ENCODE measurements at places on chromosomes 4 and X.

DNA sequence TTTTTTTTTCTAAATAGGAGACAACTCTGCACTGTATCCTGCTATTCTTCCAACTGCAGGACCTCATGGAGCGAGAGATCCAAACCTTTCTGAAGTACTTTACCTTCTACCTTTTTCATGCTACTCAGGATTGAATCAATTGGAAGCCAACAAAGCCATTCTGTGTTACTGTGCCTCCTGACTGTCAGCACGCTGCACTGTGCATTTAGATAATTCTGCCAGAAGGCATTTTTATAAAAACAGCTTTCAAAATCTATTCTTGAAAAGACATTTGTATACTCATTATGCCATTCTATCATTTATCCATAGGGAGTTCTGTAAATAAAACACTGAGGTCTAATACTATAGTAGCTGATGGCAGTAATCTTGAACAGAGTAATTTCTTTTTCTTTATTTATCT lies 142.8 kb downstream of the SLIT2 start:
- peak; percentile 33 for DNase-seq

- no peak for DNase-seq
Measured at GRCh38 chrX:109813236-109813635, 80.2 kb upstream of the ACSL4 start.

DNA sequence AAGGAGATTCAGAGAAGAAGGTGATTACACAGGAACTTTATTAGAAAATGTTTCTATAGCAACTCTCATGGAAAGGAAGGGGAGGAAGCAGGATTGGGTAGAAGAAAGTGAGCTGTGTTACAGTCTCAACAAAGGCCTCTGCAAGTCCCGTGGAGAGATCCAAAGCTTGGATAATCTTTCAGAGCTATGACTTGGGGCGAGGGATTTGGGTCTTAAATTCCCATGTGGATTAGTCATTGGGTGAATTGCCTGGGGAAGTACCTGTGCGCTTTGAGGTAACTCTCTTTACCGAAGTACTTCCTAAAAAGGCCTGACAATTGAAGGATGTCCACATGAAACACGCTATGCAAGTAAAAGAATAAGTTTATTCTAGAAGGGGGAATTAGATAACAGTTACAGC lies 133.8 kb upstream of the ANKRD50 start:
- DNase-seq: no peak

DNA sequence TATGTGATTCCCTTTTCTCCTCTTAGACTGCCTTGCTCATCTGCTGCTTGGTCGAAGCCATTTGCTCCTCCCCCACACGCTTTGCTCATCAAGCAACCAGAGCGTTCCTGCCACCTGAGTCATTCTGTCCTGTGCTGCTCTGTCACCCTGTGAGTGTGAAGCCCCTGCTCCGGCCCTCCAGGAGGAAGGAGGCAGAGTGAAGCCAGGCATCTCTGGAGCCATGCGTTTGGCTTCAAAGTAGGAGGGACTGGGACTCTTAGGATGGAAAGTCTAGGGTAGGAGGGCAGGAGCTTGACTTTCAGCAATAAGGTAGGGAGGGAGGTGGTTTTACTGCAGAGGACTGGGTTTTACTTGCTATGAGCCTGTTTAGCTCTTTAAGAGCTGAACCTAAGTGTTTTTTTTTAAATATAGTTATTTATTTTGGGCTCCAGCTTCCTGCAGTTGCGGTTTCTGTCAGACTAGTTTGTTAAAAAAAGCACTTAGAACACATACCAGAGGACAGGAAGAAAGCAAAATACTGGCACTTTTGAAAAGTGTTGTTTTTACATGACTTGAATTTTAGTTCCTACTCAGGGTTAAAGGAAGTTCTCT lies 63.6 kb downstream of the SPINK2 start:
- DNase-seq: no peak

DNA sequence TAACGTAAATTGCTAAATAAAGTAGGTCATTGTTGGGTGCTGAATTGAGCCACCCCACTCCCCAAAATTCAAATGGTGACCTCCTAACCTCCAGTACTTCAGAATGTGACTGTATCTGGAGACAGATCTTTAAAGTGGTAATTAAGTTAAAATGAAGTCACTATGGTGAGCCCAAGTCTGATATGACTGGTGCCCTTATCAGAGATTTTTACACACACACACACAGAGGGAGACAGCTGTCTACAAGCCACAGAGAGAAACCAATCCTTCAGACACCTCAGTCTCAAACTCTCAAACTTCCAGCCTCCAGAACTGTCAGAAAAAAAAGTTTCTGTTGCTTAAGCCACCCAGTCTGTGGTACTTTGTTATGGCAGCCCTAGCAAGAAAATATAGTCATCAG lies 879.2 kb upstream of the INTU start:
- no peak for DNase-seq

DNA sequence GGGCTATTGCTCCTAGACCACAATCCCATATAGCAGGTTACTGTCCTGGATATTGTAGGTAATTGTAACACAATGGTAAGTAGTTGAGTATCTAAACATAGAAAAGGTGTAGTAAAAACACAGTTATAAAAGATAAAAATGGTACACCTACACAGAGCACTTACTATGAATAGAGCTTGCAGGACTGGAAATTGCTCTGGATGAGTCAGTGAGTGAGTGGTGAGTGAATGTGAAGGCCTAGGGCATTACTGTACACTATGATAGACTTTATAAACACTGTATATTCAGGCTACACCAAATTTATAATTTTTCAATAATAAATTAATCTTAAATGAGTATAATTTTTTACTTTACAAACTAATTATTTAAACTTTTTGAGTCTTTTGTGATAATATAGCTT lies 425.7 kb downstream of the PABPC4L start:
- DNase-seq: no peak

Data from NCI-H1092 treated with DMSO at 0.1 percent for 48 hours (cell line).